Activated CD8-positive, alpha-beta memory T cell treated with anti-CD3 and anti-CD28 coated beads, Interleukin-2, amount 50 U/mL, for 4 hours (primary cell): ENCODE measurements at places on chromosomes 3 and 15.

GRCh38 chr15:74209997-74210671 lies 7.5 kb upstream of the STRA6 start:
- no peak for DNase-seq

GRCh38 chr3:42149975-42150374 lies 58.8 kb downstream of the TRAK1 start:
- DNase-seq = no peak

DNA sequence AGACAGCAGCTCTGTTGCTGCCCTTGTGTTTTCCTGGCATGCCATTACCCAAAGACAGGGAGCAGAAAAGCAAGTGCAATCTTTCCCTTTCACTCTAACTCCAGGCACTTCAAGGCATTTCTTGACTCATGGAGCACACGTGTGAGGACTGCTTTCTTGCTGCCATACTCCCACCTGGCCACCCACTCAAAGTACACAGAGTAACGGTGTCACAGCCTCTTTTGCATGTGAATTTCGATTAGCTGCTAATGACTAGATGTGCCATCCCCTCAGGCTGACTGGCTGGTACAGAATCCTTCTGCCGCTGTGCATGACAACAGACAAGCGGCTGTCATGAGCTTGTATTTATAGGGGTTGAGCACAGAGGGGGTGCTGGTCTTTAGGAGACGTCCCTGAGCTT lies 380.6 kb downstream of the CTNNB1 start:
- no peak for DNase-seq

DNA sequence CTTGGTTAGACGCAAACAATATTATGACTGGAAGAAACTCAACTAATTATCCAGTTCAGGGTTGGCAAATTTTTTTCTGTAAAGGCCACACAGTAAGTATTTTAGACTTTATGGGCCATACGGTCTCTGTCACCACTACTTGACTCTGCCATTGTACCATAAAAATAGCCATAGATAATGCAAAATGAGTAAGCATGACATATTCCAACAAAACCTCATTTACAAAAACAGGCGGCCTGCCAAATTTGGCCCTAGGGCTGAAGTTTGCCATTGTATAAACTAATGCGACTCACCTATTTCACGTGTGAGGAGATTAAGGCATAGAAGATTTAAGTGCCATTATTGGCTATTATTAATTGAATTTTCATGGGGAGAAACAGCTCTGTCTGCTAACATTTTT lies 116.8 kb upstream of the CNTN6 start:
- no peak for DNase-seq

GRCh38 chr3:22885574-22886341 lies 317.4 kb upstream of the UBE2E2 start:
- no peak for DNase-seq

- DNase-seq = no peak
Measured at GRCh38 chr3:177213801-177214535, 16.7 kb upstream of the TBL1XR1 start.

DNA sequence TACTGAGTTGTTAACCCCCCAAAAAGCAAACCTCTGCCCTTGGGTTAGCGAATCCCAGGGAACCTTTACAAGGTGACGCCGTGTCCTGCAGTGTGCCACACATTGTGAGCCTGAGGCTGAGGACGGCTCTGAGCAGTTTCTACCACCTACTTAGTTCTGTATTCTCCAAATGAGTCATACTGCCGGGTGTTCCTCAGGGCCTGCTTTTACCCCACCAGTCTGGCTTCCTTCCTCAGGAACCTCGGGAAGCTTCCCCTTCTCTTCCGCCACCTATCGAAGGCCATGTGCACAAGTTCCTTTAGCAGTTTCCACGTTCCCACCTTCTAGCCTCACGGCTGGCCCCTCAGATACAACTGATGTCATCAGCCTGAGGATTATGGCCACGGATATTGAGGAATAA lies 384.0 kb upstream of the TPM1 start:
- no peak for DNase-seq

GRCh38 chr3:76586471-76586870 lies 453.4 kb upstream of the ROBO2 start:
- no peak for DNase-seq

DNA sequence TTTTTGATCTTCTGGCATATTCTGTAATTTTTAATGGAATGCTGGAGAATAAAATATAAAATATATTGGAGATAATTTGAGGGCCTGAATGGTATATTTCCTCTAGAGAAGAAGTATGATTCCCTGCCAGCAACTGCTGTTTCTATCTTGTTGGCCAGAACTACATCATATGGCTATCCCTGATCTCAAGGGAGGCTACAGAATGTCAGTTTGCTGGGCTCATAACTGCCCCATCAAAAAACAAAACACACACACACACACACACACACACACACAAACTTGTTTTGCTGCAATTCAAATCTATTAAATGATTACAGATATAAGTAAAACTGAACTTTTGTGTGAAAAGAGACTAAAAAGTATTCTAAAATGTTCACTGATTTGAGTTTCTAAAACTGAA lies 51.0 kb downstream of the RASA2 start:
- DNase-seq = no peak

GRCh38 chr3:125322166-125322565 lies 53.0 kb downstream of the ZNF148 start:
- DNase-seq = no peak
